MCF 10A (cell line): ENCODE measurements at places on chromosomes 2 and 18.

- DNase-seq, result no peak
Measured at GRCh38 chr2:31032475-31032874, 105.8 kb downstream of the GALNT14 start.

- no peak for DNase-seq
Measured at GRCh38 chr18:49537232-49537896, 24.5 kb upstream of the LIPG start.

- no peak for DNase-seq
Measured at GRCh38 chr2:167726788-167727187, 520.6 kb downstream of the STK39 start.

- no peak for DNase-seq
Measured at GRCh38 chr2:46569061-46569560, 89.7 kb downstream of the TMEM247 start.

GRCh38 chr2:130996691-130997090 lies 96.6 kb downstream of the FAM168B start:
- no peak for DNase-seq

GRCh38 chr18:23415515-23415914 lies 37.6 kb upstream of the RIOK3 start:
- DNase-seq, result no peak

GRCh38 chr18:53984021-53984420 lies 240.4 kb downstream of the MBD2 start:
- DNase-seq, result peak; percentile 38

DNA sequence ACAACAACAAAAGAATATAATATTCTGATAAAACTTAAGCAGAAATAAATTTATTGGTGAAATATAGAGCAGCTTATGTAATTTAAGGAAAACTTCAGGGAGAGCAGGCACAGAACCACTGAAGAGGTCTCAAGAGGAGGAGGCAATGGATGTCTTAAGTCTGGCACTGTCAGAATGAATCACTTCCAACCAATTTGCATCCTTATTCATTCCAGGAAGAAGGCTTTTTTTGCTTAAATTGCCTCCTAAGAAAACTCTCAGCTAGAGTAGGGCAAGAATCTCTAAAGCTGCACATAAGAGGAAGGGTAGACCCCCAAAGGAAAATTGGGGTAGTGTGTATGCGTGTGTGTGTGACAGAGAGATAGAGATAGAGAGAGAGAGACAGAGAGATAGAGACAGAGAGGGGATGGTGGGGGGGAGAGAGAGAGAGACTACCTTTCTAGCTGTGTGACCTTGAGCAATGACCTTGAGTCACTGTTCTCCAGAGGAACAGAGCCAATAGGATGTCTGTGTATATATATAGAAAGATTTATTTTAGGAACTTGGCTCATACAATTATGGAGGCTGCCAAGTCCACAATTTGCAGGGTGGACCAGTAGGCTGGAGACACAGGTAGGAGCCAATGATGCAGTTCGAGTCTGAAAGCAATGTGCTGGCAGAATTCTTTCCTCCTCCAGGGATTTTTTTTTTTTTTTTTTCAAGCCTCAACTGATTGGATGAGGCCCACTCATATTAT lies 96.4 kb upstream of the LINC00305 start:
- no peak for DNase-seq

DNA sequence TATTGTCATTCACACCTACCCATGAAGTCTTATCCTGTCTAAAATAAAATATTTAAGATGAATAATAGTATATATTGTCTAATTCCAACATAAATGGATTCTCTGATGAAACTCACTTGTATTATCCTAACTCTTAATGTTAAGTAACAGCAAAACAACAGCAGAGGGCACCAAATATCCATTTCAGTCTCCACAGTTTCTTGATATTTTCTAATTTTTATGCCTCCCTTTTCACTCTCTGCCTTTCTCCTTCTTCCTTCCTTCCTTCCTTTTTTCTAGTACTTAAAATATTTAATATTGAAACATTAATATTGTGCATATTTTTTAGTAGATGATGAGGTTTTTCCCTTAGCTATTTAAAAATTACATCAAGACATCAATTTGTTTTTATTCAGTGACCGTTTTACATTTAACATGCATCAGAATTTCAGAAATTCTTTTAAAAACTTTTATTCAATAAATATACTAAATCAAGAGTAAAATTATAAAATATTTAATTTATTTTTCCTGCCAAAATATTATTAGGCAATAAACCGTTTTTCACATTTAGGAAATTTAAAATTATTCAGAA lies 97.6 kb downstream of the WDR7 start:
- peak; percentile 43 for DNase-seq

DNA sequence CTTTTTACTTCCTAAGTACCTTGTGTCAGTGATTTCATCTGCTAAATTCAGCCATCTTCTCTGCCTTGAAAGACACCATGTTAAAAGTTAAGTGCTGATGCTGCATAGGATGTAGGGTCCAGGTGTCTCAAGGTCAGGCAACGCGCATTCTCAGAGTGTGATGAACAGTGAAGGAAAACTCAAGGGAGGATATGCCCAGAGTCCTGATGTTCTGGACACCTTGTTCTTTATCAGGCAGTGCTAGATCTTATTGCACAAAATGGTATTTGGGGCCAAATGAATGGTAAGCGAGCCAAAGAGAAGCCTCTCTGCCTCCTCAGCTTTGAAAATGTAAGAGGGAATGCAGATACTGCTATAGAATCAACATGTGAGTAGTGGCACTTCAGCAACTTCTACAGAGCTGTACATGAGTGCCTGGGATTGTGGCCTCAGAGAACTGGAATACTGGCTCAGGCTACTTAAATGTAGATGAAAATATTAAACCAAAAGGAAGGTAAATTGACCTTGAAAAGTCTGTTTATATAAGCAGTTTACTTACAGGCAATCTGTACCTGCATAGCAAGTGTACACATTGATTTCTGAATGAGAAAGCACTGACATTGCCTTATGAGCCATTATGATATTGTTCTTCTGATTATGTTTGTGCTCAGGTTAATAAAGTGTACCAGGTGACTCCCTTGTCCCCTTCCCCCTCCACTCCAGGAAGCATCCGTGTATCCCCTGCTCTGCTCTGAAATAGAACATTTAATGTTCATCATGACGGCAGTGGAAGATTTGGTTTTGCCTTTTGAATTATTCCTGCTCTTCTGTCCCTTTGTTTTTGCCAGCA lies 86.7 kb upstream of the RANBP2 start:
- DNase-seq, result no peak

DNA sequence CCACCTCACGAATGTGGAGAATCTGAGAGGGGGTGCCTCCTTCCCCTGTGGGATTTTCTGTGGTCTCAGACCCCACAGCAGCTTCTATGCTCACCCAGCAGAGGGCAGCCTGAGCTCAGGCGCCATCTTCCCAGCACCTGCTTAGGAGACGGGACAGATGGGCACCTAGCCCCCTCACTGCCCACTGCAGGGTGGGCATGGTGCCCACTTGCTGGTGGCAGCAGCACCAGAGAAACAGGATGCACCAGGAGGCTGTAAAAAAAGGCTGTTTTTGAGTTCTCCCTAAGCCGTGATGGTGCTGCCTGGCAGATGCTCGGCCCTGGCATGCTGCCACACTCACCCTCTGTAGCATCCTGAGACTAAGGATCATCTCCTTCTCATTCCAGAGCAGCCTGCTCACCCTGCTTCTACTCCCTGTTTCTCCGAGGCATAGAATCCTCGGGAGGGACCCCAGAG lies 19.1 kb upstream of the SLC20A1 start:
- peak; percentile 73 for DNase-seq

GRCh38 chr2:83887757-83888156 lies 571.3 kb downstream of the SUCLG1 start:
- no peak for DNase-seq

DNA sequence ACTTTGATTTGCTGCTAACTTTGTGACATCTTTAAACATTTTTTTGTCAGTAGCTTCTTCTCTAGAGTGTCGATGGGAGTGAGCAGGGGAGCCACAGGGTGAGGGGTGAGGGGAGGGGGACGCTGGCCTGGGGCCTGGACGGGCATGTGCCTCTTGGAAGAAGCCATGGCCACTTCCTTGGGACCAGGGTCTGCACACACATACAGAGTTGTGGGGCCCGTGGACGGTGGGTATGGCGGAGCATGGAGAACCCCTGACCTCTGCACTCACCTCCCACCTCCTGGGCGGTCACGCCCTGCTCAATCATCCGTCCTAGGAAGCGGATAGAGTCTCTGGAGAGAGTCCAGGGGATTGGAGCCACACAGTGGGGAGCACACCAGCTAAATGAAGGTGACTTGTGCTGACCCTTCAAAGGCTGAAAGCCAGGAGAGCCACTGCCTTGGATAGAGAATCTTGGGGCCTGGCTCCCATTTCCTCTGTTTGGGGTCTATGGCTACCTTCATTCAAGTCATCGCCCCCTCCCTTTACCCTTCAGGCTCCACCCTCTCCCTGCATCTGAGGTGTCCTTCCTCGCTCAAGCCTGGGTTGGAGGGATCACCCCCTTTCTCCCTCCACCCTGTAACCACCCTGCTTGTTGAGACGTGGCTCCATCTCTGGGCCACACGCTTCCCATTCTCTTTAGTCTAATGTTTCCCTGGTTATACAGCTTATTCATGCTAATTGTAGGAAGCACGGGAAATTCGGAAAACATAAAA lies 63.9 kb upstream of the HAAO start:
- no peak for DNase-seq

DNA sequence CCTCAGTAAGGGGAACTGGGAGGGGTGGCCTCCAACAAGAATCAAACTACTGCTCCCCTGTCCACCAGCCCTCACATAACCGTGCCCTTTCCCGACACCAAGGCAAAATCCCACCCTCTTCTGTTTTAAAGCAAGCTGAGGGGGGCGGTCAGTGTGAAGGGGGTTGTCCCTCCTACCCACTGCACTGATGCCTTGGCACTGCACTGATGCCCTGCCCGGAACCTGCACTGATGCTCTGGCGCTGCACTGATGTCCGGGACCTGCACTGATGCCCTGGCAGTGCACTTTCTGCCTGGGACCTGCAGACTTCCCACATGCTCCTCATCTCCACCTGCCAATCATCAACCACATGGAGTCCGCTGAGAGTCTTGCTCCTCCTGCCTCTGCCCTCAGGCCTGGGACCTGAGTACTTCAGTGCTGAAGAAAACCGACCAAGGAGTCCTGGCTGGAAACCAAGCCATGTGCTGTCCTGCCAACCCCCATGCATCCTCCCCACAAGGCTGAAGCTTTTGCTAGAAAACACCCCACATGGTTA lies 179.5 kb downstream of the SMAD2 start:
- DNase-seq, result no peak
